ENCODE measurements at places on chromosomes 5 and 9.

DNA sequence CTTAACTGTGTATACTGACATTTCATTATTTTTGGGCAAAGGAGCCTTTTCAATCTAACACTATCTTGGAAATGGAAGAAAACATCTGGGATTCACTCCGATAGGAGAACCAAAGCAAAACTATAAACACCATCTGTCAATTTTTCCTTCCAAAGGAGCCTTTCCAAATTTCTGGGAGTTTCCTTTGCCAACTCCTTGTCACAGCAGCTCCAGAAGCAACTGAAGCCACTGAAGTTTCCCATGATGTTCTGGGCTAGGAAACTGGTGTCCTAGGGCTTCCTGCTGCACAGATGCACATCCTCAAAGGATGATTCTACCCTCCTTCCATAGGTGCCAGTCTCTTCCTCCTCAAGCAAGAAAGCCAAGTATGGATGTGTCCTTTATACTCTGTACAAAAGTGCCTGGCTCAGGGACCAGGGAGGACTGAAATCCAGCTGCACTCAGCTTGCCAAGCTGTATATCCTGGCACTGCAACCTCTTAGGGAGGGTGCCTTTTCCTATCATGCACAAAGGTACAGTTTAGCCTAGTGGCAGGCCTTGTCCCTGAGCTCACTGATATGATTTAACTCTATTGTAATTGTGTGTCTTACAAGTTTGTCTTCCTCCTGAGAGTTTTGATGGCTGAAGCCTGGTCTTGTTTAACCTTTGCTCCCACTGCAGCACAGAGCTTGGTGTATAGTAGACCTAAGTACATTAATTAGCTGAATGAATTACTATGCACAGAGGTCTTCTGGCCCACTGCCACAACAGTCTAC is 8.4 kb upstream of the UBAP1 start:
- DNase-seq, result peak; percentile 20
- H3K4me3 ChIP-seq, result no peak overlapping the region
- H3K27me3 ChIP-seq, result no peaks in the 10 kb centered on the region
- no peaks in the 10 kb centered on the region for H3K4me1 ChIP-seq
- no peaks in the 10 kb centered on the region for H3K36me3 ChIP-seq

GRCh38 chr5:74507370-74508005 is 133.0 kb downstream of the ENC1 start:
- H3K4me1 ChIP-seq, result no peaks in the 10 kb centered on the region
- no peaks in the 10 kb centered on the region for H3K36me3 ChIP-seq
- H3K4me3 ChIP-seq, result no peak overlapping the region
- no peak overlapping the region for H3K27ac ChIP-seq
- no peaks in the 10 kb centered on the region for H3K27me3 ChIP-seq
- DNase-seq, result no peak

DNA sequence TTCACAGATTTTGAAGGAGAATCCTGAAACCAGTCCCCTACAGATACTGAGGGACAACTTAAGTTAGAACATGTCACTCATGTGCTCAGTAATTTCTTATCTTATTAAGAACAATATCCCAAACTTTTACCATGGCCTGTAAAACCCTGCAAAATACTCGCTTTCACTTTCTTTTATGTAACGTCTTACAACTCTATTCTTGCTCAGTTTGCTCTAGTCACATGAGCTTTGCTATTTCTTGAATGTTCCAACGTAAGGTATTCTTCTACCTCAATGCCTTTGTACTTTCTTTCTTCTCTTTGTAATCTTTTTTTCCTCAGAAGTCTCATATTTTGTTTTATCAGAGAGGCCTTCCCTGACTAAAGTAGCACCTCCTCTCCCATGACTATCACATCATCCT is 14.1 kb downstream of the TMEM38B start:
- DNase-seq, result no peak
- no peak overlapping the region for H3K4me3 ChIP-seq
- no peak overlapping the region for H3K27ac ChIP-seq
- H3K27me3 ChIP-seq, result no peaks in the 10 kb centered on the region

DNA sequence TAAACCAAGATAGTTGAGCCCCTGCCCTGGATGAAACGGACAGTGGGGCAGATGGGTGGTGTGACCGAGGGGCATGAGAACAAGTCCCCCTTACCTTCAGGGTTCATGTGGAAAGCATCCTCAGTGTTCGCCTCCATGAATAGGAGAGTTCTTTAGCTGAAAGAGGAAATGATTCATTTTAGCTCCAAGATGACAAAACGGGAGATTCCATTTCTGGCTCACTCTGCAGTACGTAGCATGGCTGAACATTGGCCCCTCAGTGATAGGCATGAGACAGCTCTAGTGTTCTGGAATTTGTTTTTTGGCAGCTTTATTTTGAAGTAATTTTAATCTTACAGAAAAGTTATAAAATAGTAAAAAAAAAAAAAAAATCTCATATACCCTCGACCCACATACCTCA is 70.2 kb upstream of the AGXT2 start:
- no peaks in the 10 kb centered on the region for H3K36me3 ChIP-seq
- H3K27me3 ChIP-seq, result no peaks in the 10 kb centered on the region

GRCh38 chr5:20276061-20276958 is 288.3 kb upstream of the CDH18 start:
- H3K4me1 ChIP-seq, result no peaks in the 10 kb centered on the region
- no peaks in the 10 kb centered on the region for H3K36me3 ChIP-seq
- no peak overlapping the region for H3K4me3 ChIP-seq
- no peaks in the 10 kb centered on the region for H3K27me3 ChIP-seq
- H3K27ac ChIP-seq, result no peak overlapping the region

GRCh38 chr9:11992866-11993265 is 700.3 kb upstream of the TYRP1 start:
- no peak for DNase-seq
- no peaks in the 10 kb centered on the region for H3K36me3 ChIP-seq
- H3K27me3 ChIP-seq, result no peaks in the 10 kb centered on the region

GRCh38 chr9:131744720-131745201 is 4.9 kb upstream of the RAPGEF1 start:
- no peak overlapping the region for H3K27ac ChIP-seq
- no peak for DNase-seq
- no peaks in the 10 kb centered on the region for H3K4me1 ChIP-seq
- no peaks in the 10 kb centered on the region for H3K36me3 ChIP-seq
- no peaks in the 10 kb centered on the region for H3K27me3 ChIP-seq
- H3K4me3 ChIP-seq, result no peak overlapping the region

GRCh38 chr9:32864971-32865370 is 81.6 kb downstream of the TMEM215 start:
- no peak overlapping the region for H3K27ac ChIP-seq
- no peak for DNase-seq
- H3K4me1 ChIP-seq, result no peaks in the 10 kb centered on the region
- no peaks in the 10 kb centered on the region for H3K27me3 ChIP-seq
- H3K4me3 ChIP-seq, result no peak overlapping the region
- H3K36me3 ChIP-seq, result no peaks in the 10 kb centered on the region

DNA sequence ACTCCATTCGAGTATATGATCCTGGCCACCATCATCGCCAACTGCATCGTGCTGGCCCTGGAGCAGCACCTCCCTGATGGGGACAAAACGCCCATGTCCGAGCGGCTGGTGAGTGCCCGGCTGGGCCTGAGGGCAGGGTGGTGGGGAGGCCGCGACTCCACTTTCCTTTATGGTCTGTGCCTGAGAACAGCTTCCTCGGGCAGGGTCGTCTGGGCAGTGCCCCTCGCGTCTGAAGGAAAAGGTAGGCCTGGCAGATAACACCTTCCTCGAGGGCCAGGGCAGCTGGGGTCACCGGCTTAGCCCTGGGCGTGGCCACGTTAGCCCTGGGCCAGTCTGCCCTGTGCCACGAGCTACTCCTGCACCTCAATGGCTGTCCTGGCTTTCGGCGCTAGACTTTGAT is 1.5 kb downstream of the CACNA1B start:
- DNase-seq, result no peak
- no peaks in the 10 kb centered on the region for H3K36me3 ChIP-seq
- peak overlapping the region; percentile 34 for H3K4me3 ChIP-seq

- no peaks in the 10 kb centered on the region for H3K36me3 ChIP-seq
- no peak overlapping the region for H3K27ac ChIP-seq
- no peaks in the 10 kb centered on the region for H3K27me3 ChIP-seq
- H3K4me3 ChIP-seq, result no peak overlapping the region
Observed at GRCh38 chr5:2124434-2125170, 241.9 kb upstream of the IRX4 start.

DNA sequence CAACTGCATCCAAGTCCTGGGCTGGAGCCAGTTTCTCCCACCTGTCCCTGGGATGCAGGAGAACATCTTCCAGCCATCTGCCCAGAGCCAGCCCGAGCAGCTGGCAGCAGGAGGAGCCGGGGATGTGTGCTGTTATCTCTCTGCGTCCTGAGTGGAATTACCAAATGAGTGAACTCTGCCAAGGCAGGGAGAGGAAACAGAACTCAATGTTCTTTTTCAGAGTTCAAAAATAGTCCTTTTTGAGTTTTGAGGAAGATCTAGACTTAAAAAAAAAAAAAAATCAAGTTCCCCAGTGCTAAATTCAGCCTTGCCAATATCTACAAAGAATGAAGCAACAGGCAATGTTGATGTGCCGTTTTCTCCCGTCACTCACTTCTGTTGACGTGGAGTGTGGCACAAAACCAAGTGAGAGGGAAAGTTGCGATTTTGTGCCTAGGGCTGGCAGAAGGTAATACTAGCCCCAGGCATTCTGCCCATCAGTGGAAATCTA is 56.2 kb downstream of the TMOD1 start:
- H3K4me1 ChIP-seq, result peaks cover 44% of the 10 kb centered on the region
- no peak overlapping the region for H3K4me3 ChIP-seq
- peaks cover 20% of the 10 kb centered on the region for H3K36me3 ChIP-seq
- H3K27me3 ChIP-seq, result no peaks in the 10 kb centered on the region

- no peaks in the 10 kb centered on the region for H3K4me1 ChIP-seq
- no peaks in the 10 kb centered on the region for H3K27me3 ChIP-seq
- H3K36me3 ChIP-seq, result no peaks in the 10 kb centered on the region
- no peak for DNase-seq
- H3K4me3 ChIP-seq, result no peak overlapping the region
Observed at GRCh38 chr5:102036927-102037326, 259.2 kb downstream of the SLCO4C1 start.

- no peak overlapping the region for H3K27ac ChIP-seq
- H3K4me3 ChIP-seq, result no peak overlapping the region
- H3K36me3 ChIP-seq, result no peaks in the 10 kb centered on the region
- H3K4me1 ChIP-seq, result no peaks in the 10 kb centered on the region
- no peaks in the 10 kb centered on the region for H3K27me3 ChIP-seq
- DNase-seq, result no peak
Observed at GRCh38 chr9:107906074-107906473, 416.5 kb upstream of the KLF4 start.

DNA sequence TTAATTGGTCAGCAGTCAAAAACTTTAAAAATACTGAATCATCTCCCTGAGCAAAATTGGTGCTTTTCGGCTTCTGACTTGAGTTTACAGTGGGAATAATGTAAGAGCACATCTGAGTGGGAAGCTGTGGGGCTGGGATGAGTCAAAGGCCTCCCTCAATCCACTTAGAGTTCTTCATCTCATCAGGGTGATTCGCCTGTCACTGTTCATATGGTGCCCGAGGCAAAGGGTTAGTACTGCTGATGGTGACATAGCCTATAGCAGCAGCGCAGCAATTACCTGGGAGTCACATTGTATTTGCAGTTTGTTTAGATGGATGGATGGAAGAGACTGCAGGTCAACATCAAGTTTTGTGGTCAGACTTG is 113.8 kb upstream of the ZNF608 start:
- no peaks in the 10 kb centered on the region for H3K36me3 ChIP-seq
- DNase-seq, result no peak
- no peaks in the 10 kb centered on the region for H3K4me1 ChIP-seq
- no peak overlapping the region for H3K4me3 ChIP-seq

GRCh38 chr5:150352244-150353031 is 5.1 kb upstream of the TCOF1 start:
- no peaks in the 10 kb centered on the region for H3K4me1 ChIP-seq
- DNase-seq, result no peak
- no peak overlapping the region for H3K4me3 ChIP-seq
- H3K36me3 ChIP-seq, result no peaks in the 10 kb centered on the region
- H3K27ac ChIP-seq, result no peak overlapping the region

GRCh38 chr5:62581836-62582597 is 3.4 kb downstream of the LRRC70 start:
- H3K27ac ChIP-seq, result no peak overlapping the region
- no peaks in the 10 kb centered on the region for H3K4me1 ChIP-seq
- H3K27me3 ChIP-seq, result no peaks in the 10 kb centered on the region
- peaks cover 5% of the 10 kb centered on the region for H3K36me3 ChIP-seq
- H3K4me3 ChIP-seq, result no peak overlapping the region

- H3K4me1 ChIP-seq, result peaks cover 38% of the 10 kb centered on the region
- H3K36me3 ChIP-seq, result peaks cover 8% of the 10 kb centered on the region
- DNase-seq, result peak; percentile 40
- H3K27me3 ChIP-seq, result no peaks in the 10 kb centered on the region
- no peak overlapping the region for H3K27ac ChIP-seq
- H3K4me3 ChIP-seq, result no peak overlapping the region
Observed at GRCh38 chr9:117718085-117718484, 13.9 kb downstream of the TLR4 start.

GRCh38 chr9:111154081-111154562 is 115.9 kb upstream of the LPAR1 start:
- H3K4me1 ChIP-seq, result no peaks in the 10 kb centered on the region
- no peaks in the 10 kb centered on the region for H3K27me3 ChIP-seq
- H3K4me3 ChIP-seq, result no peak overlapping the region
- no peaks in the 10 kb centered on the region for H3K36me3 ChIP-seq
- no peak overlapping the region for H3K27ac ChIP-seq

- DNase-seq, result no peak
- no peaks in the 10 kb centered on the region for H3K36me3 ChIP-seq
- no peak overlapping the region for H3K4me3 ChIP-seq
- no peaks in the 10 kb centered on the region for H3K27me3 ChIP-seq
- H3K4me1 ChIP-seq, result peaks cover 8% of the 10 kb centered on the region
- no peak overlapping the region for H3K27ac ChIP-seq
Observed at GRCh38 chr5:76720988-76721569, 5.2 kb downstream of the F2R start.

DNA sequence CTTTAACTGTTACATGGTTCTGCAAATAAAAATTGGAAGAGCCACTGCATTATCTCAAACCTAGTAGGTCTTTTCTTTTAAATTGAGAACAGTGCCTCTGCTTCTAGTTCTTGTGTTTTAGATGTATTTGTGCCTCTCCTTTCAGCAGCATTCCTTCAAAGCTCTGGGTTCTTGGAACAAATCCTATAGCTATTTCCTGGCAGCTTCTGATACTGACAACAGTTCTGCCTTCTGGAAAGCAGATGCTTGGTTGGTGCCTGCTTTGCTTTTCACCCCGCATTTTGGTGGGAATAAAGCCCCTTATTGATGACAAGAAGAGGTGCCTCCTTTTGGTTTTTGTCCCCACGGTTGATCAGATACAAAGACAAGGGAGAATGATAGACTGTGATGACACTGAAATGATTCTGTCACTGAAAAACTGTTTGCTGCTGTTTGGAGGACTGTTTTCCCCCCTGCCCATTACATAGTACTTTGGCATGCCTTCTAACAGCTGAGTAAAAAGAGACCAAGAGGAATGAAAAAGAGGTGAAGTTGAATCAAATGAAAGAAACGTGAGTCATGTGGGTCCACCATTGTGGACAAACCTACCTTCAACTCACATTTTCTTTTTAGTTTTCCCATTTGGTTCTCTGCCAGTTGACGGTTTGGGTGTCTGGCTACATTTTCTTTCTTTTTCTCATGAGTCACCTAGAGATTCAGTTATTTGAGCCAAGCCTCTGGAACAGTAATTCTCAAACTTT is 5.6 kb downstream of the PTCD2 start:
- peaks cover 24% of the 10 kb centered on the region for H3K36me3 ChIP-seq
- H3K27me3 ChIP-seq, result no peaks in the 10 kb centered on the region
- H3K27ac ChIP-seq, result no peak overlapping the region
- DNase-seq, result no peak
- H3K4me1 ChIP-seq, result no peaks in the 10 kb centered on the region

Data from tibial artery (tissue), 4 donors.